ENCODE measurements at places on chromosomes 7 and 10.

DNA sequence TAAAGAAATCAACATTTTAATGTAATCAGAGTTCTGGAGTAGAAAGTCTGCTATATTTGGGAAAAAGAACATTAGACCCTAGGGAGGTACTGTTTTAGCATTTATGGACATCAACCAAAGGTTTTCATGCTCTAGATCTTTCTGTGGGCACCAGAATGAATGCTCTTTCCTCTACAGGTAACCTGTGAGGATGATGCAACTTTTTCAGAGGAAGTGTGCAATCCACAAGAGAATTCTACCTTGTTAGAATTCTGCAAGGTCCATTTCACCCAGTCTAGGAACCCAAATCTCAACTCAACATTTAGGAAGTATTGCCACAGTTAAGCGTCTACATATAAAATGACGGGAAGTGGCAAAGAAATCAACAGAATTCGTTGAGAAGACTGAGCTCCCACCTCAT is 139.9 kb upstream of the FAM171A1 start:
- no peak for DNase-seq

DNA sequence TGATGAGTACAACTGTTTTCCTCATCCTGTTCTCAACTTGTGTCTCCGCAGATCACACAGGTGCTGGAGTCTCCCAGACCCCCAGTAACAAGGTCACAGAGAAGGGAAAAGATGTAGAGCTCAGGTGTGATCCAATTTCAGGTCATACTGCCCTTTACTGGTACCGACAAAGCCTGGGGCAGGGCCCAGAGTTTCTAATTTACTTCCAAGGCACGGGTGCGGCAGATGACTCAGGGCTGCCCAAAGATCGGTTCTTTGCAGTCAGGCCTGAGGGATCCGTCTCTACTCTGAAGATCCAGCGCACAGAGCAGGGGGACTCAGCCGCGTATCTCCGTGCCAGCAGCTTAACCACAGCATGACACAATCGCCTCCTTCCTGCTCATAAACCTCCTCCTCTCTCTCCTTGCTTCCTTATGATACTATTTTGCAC is 126.7 kb upstream of the PRSS58 start:
- DNase-seq: peak; percentile 64

DNA sequence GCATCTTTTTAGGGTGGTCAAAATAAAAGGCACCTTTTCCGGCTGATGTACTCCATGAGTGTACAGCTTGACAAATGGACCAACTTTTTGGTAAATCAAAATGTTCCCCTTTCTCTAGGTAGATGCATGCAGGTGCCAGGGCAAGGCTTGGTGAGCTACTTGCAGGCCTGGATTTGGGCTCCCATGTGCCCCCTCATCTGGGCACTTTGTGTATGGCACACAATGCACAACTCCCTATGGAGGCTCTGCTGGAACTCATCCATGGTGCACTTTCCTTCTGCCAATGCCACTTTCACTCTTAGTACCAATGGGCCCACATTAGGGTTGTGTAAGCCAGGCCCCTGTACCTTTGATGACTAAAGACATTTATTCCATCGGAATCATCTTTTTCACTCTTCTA is 300.8 kb downstream of the SDHAF3 start:
- no peak for DNase-seq

- DNase-seq: no peak
Measured at GRCh38 chr7:33698692-33699128, 206.6 kb upstream of the BMPER start.

Measured in activated CD8-positive, alpha-beta memory T cell treated with anti-CD3 and anti-CD28 coated beads, Interleukin-2, amount 10 ng/mL, durations not matched to agents 7 days and 5 days (primary cell).